Lower lobe of right lung (tissue), 2 donors: ENCODE measurements at places on chromosomes 16 and 17. TPM values are rescaled to one million over a fixed set of nuclear protein-coding genes. Genes with fewer than 3 reads are reported as not detected.

DNA sequence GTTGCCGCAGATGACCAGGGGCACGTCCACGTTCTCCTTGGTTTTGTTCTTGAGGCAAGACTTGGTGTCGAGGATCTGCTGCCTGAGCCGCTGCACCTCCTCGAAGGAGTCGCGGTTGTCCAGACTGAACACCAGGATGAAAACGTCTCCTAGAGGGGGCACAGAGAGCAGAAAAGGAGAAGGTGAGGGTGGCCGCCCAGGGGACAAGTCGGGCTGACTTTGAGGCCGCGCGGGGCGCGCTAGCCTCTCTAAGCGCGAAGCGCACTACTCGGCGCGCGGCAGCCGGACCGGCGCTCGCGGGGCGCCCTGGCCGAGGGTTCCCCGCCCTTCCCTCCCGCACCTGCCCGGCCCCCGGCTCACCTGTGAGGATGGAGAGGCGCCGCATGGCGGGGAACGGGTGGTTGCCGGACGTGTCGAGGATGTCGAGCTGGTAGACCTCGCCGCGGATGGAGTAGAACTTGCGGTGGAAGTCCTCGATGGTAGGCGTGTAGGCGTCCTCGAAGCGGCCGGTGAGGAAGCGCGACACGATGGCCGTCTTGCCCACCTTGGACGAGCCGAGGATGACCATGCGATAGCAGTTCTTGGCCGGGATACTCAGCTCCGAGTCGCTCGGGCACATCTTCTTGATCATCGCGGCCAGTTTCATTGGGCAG is 533 bp downstream of the RASD1 start:
- no peaks in the 10 kb centered on the region for H3K27me3 ChIP-seq
- peaks cover 23% of the 10 kb centered on the region for H3K4me1 ChIP-seq
- peaks cover 18% of the 10 kb centered on the region for H3K36me3 ChIP-seq
- DNase-seq, result peak; percentile 62

Gene PHLPP2
- total RNA-seq, result 6.6 TPM

Gene ADGRG3
- total RNA-seq, result 7.7 TPM

- H3K36me3 ChIP-seq, result no peaks in the 10 kb centered on the region
- no peaks in the 10 kb centered on the region for H3K27me3 ChIP-seq
- DNase-seq, result no peak
These were observed 14.1 kb downstream of the TBC1D16 start for GRCh38 chr17:80021600-80021999.

Gene CPHXL2
- total RNA-seq, result not detected

Gene DRC3
- total RNA-seq, result 13.4 TPM

- no peak for DNase-seq
- no peaks in the 10 kb centered on the region for H3K4me1 ChIP-seq
- no peaks in the 10 kb centered on the region for H3K27me3 ChIP-seq
- no peak overlapping the region for H3K27ac ChIP-seq
These were observed 16.6 kb upstream of the INPP5K start for GRCh38 chr17:1532836-1533602.

Gene NECAB2
- total RNA-seq, result 0.44 TPM

- no peaks in the 10 kb centered on the region for H3K27me3 ChIP-seq
- DNase-seq, result no peak
- no peak overlapping the region for H3K4me3 ChIP-seq
- peaks cover 13% of the 10 kb centered on the region for H3K4me1 ChIP-seq
- peaks cover 93% of the 10 kb centered on the region for H3K36me3 ChIP-seq
These were observed 29.5 kb downstream of the PSME3IP1 start for GRCh38 chr16:57156351-57156703.

Gene SLC5A11
- total RNA-seq, result 0.27 TPM

Gene CCDC200
- total RNA-seq, result not detected

GRCh38 chr17:10141436-10141835 is 57.0 kb downstream of the GAS7 start:
- peaks cover 4% of the 10 kb centered on the region for H3K4me1 ChIP-seq
- H3K27me3 ChIP-seq, result no peaks in the 10 kb centered on the region
- H3K36me3 ChIP-seq, result no peaks in the 10 kb centered on the region
- no peak overlapping the region for H3K4me3 ChIP-seq
- H3K27ac ChIP-seq, result no peak overlapping the region

- peaks cover 5% of the 10 kb centered on the region for H3K4me1 ChIP-seq
- H3K4me3 ChIP-seq, result no peak overlapping the region
- no peak overlapping the region for H3K27ac ChIP-seq
- no peak for DNase-seq
- H3K36me3 ChIP-seq, result no peaks in the 10 kb centered on the region
- peaks cover 19% of the 10 kb centered on the region for H3K27me3 ChIP-seq
These were observed 9.1 kb upstream of the CD300E start for GRCh38 chr17:74632617-74633016.

DNA sequence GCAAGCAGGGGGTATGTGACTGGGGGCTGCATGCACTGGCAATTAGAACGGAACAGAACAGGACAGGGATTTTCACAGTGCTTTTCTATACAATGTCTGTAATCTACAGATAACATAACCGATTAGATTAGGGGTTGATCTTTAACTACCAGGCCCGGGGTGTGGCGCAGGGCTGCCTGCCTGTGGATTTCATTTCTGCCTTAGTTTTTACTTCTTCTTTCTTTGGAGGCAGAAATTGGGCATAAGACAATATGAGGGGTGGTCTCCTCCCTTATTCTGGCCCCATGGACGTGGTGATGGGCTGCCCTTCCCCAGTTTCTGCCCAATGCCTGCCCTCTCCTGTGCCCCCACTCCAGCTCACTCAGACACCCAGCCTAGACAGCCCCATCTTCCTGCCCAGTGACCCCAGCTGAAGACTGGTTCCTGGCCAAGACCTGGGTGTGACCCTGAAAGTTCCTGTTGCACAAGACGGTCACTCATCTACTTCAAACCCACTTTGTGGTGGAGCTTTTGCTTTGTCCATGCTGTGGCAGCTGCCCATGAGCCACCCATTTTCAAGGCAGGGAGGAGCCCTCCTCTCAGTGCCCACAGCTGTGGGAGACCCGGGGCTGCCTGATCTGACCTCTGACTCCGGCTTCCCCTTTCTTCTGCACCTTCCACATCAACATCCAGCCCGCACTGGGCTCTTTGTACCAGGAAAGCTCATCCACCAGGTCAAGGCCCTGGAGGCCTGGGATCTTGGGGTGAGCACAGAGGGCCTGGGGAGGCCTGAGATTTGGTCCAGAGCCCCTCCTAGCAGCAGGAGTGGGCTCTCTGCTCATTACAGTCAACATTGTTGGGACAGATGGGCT is 18.6 kb downstream of the ALOX12B start:
- H3K27me3 ChIP-seq, result peaks cover 37% of the 10 kb centered on the region
- peak overlapping the region; percentile 1 for H3K27ac ChIP-seq
- H3K4me3 ChIP-seq, result no peak overlapping the region

DNA sequence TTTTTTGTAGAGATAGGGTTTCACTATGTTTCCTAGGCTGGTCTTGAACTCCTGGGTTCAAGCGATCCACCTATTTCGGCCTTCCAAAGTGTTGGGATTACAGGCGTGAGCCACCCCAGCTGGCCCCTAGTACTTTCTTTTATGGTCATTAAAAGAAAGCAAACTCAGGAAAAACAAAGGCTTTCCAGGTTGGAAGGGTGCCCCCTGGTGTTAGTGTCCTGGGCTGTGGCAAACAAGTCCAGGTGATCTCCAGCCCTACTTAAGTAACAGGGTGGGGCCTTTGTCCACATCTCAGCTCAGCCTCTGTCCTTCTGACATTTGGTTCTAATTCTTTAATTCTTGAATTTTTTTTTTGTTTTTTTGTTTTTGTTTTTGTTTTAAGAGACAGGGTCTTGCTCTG is 6.9 kb downstream of the IGFBP4 start:
- H3K36me3 ChIP-seq, result peaks cover 38% of the 10 kb centered on the region
- peak overlapping the region; percentile 3 for H3K4me3 ChIP-seq
- peaks cover 90% of the 10 kb centered on the region for H3K4me1 ChIP-seq

Gene KCNJ2
- 15.6 TPM for total RNA-seq

DNA sequence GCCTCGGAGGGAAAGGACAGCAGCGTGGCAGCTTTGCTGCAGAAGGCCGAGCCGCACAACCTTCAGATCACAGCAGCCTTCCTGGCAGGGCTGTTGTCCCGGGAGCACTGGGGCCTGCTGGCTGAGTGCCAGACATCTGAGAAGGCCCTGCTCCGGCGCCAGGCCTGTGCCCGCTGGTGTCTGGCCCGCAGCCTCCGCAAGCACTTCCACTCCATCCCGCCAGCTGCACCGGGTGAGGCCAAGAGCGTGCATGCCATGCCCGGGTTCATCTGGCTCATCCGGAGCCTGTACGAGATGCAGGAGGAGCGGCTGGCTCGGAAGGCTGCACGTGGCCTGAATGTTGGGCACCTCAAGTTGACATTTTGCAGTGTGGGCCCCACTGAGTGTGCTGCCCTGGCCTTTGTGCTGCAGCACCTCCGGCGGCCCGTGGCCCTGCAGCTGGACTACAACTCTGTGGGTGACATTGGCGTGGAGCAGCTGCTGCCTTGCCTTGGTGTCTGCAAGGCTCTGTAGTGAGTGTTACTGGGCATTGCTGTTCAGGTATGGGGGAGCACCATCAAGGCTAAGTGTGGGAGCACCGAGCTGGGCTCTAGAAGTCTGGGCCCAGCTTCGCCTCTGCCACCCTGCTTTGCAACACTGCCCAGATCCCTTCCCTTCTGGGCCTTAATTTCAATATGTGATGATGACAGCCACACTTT is 18.6 kb downstream of the NOD2 start:
- H3K4me3 ChIP-seq, result no peak overlapping the region
- H3K4me1 ChIP-seq, result peaks cover 40% of the 10 kb centered on the region
- H3K27ac ChIP-seq, result no peak overlapping the region
- no peak for DNase-seq

Gene ADPRM
- total RNA-seq, result 9.4 TPM

- H3K36me3 ChIP-seq, result peaks cover 37% of the 10 kb centered on the region
- peak overlapping the region; percentile 78 for H3K4me3 ChIP-seq
- peak; percentile 94 for DNase-seq
- H3K27ac ChIP-seq, result peak overlapping the region; percentile 94
- H3K27me3 ChIP-seq, result no peaks in the 10 kb centered on the region
These were observed 1.5 kb downstream of the ESRP2 start for GRCh38 chr16:68234188-68235107.

DNA sequence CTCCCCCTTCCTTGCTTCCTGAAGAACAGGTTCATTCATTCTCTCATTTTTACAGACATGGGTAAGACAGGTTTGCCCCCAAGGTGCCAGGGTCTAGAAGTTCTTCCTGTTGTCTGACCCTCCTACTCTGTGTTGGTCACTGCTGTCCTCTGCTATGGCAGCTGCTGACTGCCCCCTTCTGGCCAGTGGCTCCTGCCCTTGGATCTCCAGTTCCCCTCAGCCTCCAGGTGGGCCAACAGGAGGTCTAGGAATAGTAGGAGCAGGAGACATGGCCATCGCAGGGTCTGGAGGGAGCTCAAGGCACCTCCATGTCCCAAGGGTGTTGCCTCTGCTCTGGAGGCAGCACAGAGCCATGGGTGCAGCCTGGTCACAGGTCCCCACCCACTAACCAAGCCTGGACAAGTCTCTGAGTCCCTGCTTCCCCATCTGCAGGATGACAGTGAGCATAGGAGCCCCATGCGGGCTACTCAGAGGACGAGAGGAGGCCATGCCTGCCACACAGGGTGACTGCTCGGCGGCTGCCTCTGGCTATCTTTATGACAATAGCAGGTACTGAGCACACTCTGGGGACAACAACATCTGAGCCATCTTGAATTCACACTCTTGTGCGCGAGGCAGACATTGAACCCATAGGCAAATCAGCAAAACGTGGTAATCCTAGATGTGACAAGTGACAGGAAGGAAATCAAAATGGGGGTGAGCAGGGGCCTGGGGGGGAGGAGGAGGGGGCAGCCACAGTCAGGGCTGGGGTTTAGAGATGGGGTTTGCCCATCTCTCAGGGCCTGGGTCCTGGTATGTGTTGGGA is 27.0 kb upstream of the NXPH3 start:
- H3K27me3 ChIP-seq, result peaks cover 10% of the 10 kb centered on the region
- no peaks in the 10 kb centered on the region for H3K36me3 ChIP-seq
- no peak for DNase-seq
- no peak overlapping the region for H3K27ac ChIP-seq

DNA sequence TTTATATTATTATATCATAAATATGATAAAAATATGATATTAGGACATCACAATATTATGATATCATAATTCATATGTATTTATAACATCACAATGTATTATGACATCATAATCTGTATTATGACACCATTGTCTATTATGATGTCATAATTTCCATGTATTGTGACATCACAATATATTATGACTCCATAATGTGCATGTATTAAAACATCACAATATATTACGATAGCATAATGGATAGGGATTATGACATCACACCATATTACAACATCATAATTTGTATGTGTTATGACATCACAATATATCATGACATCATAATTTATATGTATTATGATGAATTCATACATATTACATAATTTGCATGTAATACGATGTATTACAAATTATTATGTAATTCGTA is 1755.9 kb downstream of the TP53TG3F start:
- no peaks in the 10 kb centered on the region for H3K4me1 ChIP-seq
- H3K27me3 ChIP-seq, result no peaks in the 10 kb centered on the region
- H3K27ac ChIP-seq, result no peak overlapping the region
- no peaks in the 10 kb centered on the region for H3K36me3 ChIP-seq
- DNase-seq, result no peak
- H3K4me3 ChIP-seq, result no peak overlapping the region

DNA sequence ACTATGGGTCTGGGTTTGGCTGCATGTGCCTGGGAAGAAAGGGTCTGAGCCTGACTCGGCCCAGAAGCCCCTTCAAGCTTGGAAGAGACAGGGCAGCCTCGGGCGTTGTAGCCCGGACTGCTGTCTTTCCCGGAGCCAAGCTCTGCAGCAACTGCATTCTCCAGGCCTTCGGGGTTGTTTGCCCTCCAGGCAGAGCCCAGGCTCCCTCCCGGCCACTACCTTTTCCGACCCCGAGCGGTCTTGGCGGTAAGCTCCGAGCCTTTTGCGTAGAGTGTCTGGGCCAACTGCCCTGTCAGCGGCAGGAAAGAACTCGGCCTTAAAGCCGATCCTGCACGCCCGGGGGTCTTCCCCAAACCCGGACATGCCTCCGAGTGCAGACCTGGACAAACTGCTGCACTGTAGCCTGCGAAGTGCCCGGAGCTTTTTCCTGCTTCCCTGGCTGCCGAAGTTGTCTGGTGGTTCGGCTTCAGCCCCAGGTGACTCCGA is 1.3 kb downstream of the LHX1 start:
- no peak overlapping the region for H3K27ac ChIP-seq
- no peaks in the 10 kb centered on the region for H3K36me3 ChIP-seq

DNA sequence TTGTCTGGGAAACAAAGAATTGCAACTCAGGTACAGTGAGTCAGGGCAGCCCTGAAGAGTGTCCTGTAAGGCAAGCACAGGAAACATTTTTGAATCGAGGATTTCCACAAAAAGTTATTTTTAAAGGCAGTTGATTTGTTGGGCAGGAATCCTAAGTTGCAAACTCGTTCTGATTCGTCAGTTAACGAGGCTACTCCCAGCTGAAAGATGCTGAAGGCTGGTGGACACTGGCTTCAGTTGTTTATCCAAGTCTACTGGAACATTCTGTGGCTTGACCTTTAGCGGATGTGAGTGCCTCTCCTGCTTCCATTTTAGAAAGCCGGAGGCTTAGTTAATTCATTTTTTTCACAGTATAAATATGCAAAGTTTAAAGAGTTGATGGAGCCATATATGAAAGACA is 84.2 kb downstream of the KCNJ12 start:
- no peaks in the 10 kb centered on the region for H3K36me3 ChIP-seq
- H3K27ac ChIP-seq, result no peak overlapping the region
- peaks cover 21% of the 10 kb centered on the region for H3K4me1 ChIP-seq
- peaks cover 8% of the 10 kb centered on the region for H3K27me3 ChIP-seq
- no peak overlapping the region for H3K4me3 ChIP-seq
